D721Med (cell line): ENCODE measurements at places on chromosomes 3 and 15.

GRCh38 chr3:140391061-140391460 is 286.8 kb upstream of the TRIM42 start:
- DNase-seq, result no peak

GRCh38 chr3:188905547-188905946 is 266.2 kb upstream of the TPRG1 start:
- no peak for DNase-seq

GRCh38 chr15:48647962-48648361 is 2.5 kb upstream of the FBN1 start:
- no peak for DNase-seq

DNA sequence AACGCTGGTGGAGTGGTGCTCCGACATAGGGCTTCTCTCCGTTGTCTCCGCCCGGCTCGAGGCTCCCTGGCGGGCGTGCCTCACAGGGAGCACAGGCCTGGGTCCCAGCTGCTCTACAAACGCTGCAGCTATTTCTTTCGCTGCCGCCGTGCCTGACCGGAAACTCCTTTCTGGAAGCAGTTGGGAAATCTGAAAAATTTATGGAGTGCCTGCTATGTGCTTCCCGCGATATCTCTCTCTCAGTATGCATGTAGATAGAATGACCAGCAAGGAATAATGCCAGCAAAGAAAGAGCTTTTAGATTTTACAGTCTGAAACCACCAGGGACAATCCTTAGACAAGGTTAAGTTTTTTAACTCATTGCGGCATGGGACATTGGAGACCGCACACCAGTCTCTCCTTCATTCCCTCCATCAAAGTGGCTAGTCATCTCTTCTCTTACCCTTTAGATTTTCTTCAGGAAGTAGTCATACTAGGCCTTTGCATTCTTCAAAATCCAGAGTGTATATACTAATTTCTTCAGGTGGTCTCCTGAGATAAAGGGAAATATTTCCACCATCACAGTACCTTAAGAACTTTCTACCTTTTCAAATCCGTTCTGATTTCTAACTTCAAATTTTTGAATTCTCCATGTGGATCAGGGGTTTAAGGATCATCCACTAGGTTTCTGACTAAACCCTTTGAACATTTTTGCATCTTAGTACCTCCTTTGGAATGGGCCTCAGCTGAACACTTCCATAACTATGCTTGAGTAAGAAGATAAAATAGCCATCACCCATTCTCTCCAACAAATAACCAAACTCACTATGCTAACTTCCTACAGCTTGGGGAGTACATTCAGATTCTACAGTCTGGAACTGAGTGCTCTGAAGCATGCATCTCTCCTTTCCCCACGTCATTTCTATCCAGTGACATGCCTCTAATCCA is 1.1 kb upstream of the NPHP3 start:
- no peak for DNase-seq

DNA sequence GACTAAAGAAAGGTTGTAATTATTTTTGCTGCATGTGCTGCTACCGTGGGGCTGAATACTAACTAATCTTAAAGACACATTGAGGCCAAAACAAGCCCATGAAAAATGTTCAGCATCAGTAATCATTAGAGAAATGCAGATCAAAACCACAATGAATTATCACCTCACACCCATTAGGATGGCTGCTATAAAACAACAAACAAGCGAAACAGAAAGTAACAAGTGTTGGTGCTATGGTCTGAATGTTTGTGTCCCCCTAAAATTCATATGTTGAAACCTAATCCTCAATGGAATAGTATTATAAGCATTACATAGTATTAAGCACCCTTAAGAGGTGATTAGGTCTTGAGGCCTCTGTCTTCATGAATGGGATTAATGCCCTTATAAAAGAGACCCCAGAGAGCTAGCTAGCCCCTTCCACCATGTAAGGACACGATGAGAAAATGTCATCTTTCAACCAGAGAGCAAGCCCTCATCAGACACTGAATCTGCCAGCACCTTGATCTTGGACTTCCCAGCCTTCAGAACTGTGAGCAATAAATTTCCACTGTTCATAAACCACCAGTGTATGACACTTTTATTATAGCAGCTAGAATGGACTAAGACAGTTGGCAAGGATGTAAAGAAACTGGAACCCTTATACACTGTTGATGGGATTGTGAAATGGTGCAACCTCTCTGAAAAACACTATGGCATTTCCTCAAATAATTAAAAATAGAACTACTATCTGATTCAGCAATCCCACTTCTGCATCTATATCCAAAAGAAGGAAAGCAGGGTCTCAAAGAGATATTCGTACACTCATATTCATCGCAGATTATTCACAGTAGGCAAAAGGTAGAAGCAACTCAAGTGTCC is 76.1 kb downstream of the REC114 start:
- DNase-seq, result no peak

GRCh38 chr3:187222801-187223200 is 25.5 kb downstream of the RTP1 start:
- DNase-seq, result no peak

- DNase-seq, result no peak
Measured at GRCh38 chr3:114221165-114221880, 16.1 kb downstream of the ZNF80 start.

- DNase-seq, result no peak
Measured at GRCh38 chr15:74723754-74724334, 1.5 kb downstream of the CYP1A1 start.

- no peak for DNase-seq
Measured at GRCh38 chr15:92430069-92430440, 36.4 kb downstream of the ST8SIA2 start.

DNA sequence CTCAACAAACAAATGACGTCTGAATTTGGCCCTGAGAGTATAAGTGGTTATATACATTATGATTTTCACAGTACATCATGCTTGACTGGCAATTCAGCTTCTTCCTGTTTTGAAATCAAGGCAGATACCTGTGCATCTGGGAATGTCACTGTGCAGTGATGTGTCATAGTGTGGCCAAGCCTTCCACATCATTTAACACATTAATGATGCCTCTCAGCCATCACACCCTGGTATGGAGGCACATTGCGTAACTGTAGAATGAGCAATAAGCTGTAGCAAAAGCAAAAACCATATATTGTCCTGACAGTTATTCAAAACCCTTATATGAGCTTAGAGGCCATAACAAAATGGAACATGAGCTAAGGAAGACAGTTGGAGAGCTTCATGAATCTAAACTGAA is 246.0 kb downstream of the EPHA3 start:
- no peak for DNase-seq

- no peak for DNase-seq
Measured at GRCh38 chr3:155853214-155854140, 750 bp downstream of the SLC33A1 start.

- no peak for DNase-seq
Measured at GRCh38 chr3:134294302-134295280, 43.9 kb upstream of the RYK start.

- DNase-seq, result no peak
Measured at GRCh38 chr3:100076731-100077529, 37.4 kb downstream of the FILIP1L start.

DNA sequence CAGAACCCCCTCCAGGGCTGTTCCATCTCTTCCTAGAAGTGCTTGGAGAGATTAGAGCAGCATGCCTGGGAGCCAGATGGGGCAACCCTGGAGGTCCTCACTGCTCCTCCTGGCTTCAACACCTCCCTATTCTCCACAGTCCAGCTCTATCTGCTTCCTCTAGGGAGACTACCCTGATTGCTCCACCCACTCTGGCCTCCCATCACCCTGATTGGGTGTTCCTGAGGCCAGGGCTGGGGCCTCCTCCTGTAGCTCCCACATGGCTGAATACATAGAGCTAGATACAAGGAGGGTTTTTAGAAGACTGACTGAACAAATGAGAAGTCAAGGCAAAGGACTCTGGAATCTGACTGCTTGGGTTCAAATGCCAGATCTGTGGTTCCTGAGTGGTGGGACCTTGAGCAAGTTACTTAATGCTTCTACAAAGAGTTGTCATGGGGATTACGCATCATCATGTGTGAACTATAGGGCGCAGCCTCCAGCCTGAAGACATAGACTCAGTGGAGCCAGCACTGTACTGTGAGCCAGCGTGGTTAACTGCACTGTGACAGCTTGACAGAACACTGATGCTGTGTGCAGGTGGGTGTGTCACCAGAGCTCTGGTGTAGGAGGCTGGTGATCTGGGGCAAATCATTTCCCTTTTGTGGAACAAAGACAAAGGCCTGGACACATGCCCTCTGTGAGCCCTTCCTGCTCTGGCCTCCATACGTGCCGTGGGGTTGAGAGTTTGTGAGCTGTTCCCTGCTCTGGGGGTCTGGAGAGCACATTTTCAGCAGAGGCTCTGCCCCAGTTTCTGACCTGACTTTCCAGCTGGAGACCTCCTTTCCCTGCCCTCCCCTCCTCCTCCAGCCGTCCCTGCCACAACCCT is 74.8 kb downstream of the SCN5A start:
- DNase-seq, result no peak

- DNase-seq, result no peak
Measured at GRCh38 chr3:172700256-172700655, 10.6 kb downstream of the NCEH1 start.

DNA sequence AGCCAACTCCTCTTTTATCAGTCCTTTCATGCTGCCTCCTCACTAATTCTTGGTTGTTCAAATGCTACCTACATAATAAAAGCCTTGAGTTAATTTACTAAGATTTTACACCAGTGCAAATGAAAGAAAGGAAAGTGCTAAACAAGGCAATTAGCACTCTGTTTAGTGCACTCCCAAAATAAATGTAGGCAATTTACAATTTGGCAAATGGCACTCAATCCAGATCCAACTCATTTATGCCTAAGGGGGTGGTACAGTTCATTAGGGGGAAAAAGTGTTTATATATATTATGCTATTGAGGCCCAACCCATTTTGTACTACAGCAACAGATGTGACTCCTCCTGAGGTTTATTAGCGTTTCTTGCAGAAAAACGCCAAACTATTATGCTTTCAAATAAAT is 370.1 kb downstream of the NR2F2 start:
- no peak for DNase-seq

DNA sequence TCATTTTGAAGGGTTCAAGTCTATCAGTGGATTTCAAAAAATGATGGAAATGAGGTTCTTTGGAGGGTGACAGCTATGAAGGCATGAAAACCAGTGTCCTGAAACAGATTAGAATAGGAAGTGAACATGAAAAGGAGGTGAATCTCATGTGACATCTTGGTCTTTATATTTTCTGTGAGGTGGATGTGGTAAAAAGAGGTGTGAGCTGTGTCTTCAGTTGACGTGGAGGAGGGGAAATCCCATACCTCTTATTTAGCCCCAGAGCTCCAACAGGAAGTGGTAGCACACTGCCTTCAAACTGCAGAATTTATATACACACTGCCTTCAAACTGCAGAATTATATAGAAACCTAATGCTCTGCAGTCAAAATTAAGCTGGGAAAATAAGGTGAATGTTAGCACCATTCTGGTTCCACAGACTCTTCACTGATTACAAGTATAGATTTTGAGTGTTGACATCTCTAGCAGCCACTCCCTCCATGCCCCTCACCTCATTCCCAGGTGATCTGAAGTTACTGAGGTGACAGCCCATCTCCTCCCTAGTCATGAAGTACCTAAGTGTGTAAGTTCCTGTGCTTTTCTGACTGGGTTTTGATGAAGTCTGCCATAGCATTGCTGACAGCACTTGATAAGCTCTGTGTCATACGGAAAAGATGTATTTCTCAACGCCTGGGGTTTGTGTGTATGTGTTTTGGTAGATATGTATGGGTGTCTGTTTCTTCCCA is 2.7 kb downstream of the RAB8B start:
- no peak for DNase-seq

- no peak for DNase-seq
Measured at GRCh38 chr3:118792191-118792590, 242.5 kb downstream of the IGSF11 start.

- no peak for DNase-seq
Measured at GRCh38 chr15:96341513-96342405, 11.3 kb downstream of the NR2F2 start.

DNA sequence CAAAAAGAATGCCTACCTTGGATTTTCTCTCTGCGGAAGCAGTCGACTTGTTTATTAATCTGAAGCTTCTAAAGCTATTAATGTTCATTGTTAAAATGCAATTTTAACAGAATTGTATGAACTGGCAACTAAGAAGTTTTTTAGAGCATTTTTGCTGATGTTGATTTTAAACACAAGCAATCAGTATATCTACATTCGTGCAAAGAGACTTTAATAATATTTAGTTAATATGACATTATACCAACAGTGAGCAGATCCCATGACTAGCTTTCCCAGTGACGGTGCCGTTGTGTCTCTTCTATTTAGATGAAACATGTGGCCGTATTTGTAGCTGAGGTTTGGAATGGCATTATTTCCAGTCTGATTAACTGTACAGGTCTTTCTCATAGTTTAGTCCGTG is 88.0 kb downstream of the PEX5L start:
- DNase-seq, result no peak

- DNase-seq, result no peak
Measured at GRCh38 chr3:9198899-9199335, 50.5 kb downstream of the SRGAP3 start.

DNA sequence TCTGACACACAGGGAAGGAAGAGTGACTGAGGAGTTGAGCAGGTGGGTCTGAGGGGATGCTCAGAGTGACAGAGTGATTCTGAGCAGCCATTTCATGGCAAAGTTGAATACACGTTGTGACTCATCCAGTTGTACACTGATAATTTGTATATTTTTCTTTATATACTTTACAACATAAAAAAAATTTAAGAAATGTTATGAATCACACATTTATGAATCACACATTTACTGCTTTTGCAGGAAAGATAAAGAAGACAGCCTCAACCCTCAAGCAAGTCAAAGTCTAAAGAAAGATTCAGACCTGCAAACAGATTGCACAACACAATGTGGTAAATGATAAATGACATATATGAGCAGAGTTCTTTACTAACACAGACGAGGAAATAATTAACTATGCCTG is 21.0 kb upstream of the CHMP2B start:
- no peak for DNase-seq

DNA sequence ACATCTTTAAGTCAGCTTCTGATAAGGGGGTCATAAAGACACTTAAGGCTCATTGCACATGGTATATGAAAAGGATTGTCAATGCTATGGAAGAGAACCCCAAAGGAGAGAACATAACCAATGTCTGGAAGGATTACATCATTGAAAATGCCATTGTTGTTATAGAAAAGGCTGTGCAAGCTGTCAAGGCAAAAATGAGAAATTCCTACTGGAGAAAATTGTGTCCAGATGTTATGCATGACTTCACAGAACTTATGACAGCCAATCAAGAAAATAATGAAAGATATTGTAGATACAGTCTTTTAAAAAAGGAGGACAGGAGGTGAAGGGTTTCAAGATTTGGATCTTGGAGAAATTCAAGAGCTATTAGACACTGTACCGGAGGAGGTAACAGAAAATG is 96.3 kb upstream of the MBNL1 start:
- DNase-seq, result no peak
